ENCODE measurements at places on chromosomes 3 and 15.

GRCh38 chr15:97081666-97082226 lies 751.2 kb downstream of the NR2F2 start:
- no peak for DNase-seq

DNA sequence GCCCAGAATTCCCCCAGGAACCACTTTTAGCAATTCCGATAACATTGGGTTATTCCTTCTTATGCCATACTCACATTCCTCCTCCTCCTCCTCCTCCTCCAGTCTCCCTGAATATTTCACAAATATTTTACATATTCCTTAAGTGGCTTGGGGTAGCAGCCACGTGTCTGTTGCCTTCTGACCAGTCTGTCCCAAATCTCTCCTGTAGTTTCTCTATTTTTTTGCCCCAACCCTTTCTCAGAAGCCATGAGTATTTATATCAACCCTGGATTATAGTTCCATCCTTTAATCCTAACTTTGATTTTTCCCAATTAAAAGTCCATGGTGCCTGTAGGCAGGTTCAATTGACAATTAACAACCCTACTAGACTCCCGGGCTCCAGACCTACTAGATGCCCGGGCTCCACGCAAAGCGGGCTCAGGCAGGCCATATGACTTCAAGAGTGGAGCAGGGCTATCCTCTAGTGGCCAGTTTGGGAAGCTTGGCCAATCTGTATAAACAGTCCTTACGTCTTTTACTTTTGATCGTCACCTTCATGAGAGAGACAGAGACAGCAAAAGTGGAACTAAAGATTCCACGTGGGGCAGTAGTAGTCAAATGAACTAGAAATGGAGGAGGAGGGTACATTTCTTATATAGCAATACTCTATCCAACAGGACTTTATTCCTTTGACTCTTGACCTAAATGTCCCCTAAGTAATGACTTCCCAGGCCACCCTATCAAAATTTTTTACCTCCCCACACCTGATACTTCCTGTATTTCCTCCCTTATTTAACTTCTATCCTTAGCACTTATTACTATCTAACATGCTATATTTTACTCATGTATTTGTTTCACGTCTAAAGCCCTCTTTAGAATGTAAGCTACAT lies 69.7 kb downstream of the USF3 start:
- DNase-seq: peak; percentile 71

DNA sequence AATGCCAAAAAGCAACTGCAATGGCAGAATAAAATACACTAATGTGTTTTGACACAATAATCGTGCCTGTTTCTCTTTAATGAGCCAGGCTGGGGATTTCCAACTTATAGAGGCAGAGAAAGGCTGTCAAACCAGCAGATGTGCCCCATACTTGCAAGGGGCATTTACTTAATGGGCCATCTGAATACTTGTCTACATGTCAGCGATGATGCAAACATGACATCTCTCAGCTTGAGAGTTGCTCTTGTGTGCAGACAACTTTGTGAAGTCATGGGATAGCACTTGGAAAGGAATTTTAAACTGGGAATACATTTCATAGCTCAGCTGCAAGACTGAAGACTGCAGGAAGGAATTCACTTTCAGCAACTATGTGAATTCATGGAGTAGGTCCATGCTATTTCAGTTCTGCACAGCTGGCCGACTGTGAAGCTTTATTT lies 127.4 kb upstream of the ADAMTS9 start:
- no peak for DNase-seq

GRCh38 chr3:14096742-14097141 lies 27.9 kb downstream of the CHCHD4 start:
- peak; percentile 1 for DNase-seq

DNA sequence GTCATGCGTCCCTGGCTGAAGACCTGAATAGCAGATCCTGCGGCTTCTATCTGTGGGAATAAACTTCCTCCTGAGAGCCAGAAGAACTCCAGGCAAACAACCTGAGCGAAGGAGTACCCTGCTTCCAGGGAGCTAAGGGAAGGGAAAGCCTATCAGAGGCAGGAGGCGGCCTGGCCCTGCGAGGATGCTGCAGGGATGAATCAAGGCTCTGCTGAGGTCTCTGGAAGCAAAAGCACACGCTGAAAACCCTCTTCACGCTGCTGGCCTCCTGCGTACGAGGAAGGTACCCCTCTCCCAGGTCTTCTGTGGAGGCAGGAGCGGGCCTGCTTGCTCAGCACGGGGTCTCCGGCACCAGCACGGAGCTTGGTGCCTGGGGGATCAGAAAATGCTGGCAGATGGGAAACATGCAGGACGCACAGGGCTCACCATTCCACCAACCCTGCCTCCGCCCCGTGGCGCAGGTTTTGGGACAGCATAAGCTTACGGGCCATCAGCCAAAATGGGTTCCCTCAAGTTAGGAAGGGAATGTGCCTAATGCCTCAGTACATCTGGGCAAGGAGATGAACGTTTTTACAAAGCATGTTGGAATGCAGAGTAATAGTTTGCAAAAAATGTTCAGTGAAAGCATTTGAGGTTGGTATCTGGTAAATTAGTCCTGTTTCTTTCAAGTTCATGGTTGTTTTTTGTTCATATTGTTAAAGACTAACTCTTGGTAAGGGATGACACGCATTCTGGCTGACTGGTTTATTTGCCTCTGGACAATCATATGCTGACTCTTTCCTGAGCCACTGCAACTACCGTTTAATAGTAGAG lies 72.3 kb downstream of the CHSY1 start:
- DNase-seq: no peak

All from SW480 (cell line).